ENCODE measurements at places on chromosomes 11 and 22.

GRCh38 chr11:123416566-123416965, 13.5 kb upstream of the GRAMD1B start:
- no peak for DNase-seq

- DNase-seq: no peak
Measured at GRCh38 chr11:123145220-123145619, 49.8 kb downstream of the CLMP start.

DNA sequence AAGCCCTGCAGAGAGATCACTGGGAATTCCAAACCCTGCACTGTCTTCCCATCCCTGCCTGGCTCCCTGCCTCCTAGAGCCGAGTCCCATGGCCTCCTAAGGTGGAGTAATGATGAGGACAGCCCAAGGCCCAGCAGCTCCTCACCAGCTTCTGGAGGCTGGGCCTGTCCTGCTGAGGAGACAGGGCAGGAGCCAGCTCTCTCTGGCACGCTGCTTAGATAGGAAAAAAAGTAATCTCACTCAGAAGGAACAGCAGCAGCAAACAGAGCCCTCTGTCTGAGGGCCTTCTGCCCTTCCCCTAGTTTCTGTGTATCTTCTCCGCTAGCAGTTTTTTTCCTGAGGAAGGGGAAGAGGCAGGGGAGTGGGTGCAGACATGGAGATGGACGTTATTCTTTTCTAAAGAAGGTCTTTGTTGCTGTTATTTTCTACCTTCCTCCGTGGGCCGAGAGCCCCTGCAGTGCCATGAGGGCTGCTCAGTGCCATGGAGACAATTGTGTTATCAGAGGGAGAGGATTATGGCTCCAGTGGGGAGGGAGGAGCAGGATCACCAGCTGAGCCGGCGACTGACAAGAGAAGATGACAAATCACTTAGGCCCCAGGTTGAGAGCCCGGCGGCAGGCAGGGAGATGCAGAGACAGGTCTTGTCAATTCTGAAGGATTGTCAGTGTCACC, 315.3 kb downstream of the BUD13 start:
- DNase-seq: no peak

DNA sequence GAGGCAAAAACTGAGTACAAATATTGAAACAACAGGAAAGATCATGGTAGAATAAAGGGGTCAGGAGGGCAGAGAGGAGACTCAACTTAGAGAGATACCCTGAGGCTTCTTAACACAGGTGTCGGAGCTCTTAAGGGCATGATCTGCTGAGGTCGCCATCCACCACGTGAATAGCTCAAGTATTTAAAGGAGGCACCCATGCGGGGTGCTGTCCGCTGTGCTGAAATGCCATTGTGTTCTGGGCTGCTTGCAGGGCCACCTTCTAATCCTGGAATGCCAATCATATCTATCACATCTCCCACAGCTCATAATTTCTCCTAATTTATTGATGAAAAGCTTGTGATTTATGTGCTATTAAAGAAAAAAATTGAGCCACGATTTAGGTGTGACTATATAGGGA, 90.2 kb downstream of the SEZ6L start:
- no peak for DNase-seq

- no peak for DNase-seq
Measured at GRCh38 chr11:37710031-37710430, 1112.0 kb upstream of the RAG2 start.

- DNase-seq: no peak
Measured at GRCh38 chr11:123525097-123525496, 95.0 kb downstream of the GRAMD1B start.

- no peak for DNase-seq
Measured at GRCh38 chr22:25402501-25403283, 161.8 kb upstream of the GRK3 start.

DNA sequence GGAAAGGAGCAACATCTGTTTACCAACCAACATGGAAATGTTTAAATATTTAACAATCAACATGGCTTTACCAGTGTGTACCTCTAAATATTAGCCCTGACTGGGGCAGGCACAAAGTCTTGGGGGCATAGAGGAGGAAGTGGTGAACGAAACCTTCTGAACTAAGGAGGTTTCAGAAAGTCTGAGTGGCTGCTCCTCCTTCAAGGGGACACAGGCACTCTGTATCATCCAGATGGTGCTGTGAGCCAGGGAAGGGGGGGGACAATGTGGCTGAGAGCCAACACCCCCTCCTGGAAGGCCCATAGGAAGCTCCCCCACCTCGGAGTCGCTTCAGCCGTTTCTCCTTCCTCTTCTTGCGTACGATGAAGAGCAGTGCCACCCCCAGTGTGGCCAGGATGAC, 107.7 kb downstream of the CEP164 start:
- no peak for DNase-seq

DNA sequence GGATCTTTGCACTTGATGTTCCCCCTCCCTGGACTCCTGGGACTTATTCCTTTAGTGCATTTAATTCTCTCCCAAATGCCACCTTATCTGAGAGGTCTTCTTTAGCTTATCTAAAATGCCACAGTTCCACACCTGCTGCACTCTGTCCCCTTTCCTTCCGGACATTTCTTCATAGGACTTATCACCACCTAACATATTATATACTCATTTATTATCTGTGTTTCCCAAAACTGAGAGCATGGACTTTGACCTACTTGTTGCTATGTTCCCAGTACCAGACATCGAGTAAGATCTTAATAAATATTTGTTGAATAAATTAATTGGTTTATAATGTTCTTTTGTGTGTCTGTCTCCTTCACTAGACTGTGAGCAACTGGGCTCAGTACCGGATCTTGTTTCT, 585.3 kb downstream of the INSC start:
- no peak for DNase-seq

GRCh38 chr22:45783021-45783420, 111.4 kb downstream of the ATXN10 start:
- DNase-seq: no peak

- DNase-seq: no peak
Measured at GRCh38 chr11:24886880-24887619, 390.2 kb downstream of the LUZP2 start.

- peak; percentile 7 for DNase-seq
Measured at GRCh38 chr22:44192098-44192815, 11.5 kb downstream of the PARVG start.

DNA sequence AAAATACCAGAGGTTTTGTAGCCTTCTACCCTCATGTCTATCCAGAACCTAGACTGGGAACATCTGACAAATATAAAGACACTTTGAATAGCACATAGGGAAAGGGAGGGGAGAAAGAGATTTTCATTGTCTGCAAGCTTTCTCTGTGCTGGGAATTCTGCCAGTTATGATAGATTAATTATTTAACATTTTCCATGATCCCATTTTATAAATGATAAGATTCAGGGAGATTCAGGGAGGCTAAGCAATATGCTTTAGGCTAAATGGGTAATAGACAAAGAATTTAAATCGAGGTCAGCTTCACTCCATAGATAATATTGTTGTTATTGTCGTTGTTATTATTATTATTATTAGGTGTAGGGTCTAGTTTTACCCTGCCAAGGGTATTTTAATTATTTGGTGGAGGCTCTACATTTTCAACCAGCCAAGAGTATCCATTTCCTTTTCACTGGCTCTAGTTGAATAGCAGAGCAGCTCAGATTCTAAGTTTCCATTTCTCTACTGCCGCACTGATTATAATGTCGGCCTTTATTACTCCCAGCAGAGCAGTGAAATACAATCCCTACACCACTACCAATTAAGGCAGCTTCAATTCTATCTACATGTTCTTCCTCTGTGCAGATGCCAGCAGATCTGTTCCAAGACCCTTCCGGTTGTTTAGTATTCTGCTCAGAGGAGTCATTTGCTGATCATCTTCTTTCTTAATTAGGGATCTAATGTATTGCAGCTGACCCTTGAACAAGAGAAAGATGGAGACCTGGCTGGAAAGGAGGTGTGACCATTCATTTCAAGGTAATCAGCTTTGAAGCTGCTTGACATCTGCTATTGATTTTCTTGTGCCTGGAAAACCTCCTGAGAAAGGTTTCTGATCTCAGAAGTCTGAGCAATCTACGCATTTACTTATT, 23.8 kb upstream of the SYN3 start:
- no peak for DNase-seq

DNA sequence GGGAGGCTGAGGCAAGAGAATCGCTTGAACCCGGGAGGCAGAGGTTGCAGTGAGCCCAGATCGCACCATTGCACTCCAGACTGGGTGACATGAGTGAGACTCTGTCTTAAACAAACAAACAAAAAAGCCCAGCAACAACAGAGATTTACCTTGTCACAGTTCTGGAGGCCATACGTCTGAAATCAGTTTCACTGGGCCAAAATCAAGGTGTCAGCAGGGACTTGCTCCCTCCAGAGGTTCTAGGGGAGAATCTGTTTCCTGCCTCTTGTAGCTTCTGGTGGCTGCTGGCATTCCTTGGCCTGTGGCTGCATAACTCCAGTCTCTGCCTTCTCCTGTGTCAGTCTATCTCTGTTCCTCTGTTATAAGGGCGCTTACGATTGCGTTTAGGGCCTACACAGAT, 1.5 kb downstream of the DDX10 start:
- DNase-seq: no peak

DNA sequence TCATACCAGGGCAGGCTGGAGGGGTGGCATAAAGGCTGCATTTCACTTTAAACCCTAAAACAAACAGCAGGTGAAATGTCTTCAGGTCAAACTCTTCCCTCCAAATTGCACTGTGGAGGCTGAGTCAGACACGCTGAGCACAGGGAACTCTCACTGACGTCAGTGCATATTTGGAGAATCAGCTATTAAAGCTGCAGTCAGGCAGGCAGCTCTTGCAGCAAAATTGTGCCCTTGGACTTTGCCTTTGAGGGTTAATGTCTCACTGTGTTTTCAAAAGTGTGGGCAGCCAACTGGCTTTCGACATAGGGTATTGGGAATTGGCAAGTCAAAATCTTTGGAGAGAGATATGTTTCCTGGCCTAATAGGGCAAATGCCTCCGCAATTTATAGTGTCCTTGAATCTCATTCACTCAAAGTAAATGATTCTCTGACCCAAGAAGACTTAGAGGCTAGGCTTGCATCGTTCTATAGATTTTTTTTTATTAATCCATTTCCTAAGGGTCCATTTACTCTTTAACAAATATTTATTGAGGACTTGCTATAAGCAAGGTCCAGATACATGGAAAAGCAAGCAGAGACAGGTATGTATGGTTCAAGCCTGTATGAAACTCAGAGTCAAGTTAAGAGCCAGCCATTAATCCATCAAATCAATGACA, 27.7 kb upstream of the SMCO4 start:
- no peak for DNase-seq

DNA sequence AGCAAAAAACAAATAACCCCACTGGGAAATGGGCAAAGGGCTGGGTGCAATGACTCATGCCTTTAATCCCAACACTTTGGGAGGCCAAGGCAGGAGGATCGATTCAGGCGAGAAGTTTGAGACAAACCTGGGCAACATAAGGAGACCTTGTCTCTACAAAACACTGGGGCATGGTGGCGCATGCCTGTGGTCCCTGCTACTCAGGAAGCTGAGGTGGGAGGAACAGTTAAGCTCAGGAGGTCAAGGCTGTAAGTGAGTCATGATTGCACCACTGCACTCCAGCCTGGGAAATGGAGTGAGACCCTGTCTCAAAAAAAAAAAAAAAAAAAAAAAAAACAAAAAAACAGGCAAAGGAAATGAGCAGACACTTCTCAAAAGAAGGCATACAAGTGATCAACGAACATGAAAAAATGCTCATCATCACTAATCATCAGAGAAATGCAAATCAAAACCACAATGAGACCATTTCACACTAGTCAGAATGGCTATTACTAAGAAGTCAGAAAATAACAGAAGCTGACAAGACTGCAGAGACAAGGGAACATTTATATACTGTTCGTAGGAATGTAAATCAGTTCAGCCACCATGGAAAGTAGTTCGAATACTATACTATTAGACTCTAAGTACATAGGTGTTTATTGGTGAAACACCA, 48.2 kb upstream of the SMCO4 start:
- DNase-seq: no peak
